ENCODE measurements at places on chromosomes 4 and X.

- peak; percentile 29 for DNase-seq
Observed at GRCh38 chrX:65451663-65452062, 82.9 kb downstream of the LAS1L start.

- DNase-seq, result no peak
Observed at GRCh38 chrX:131271274-131271673, 17.8 kb downstream of the IGSF1 start.

- peak; percentile 73 for DNase-seq
Observed at GRCh38 chrX:38800981-38801845, at the start of gene MID1IP1. MID1IP1 (plus strand) TSS chrX:38801459; CDS start chrX:38804947, 3,488 bp downstream.

GRCh38 chrX:154396973-154397887 lies 947 bp upstream of the RPL10 start:
- DNase-seq, result peak; percentile 69

DNA sequence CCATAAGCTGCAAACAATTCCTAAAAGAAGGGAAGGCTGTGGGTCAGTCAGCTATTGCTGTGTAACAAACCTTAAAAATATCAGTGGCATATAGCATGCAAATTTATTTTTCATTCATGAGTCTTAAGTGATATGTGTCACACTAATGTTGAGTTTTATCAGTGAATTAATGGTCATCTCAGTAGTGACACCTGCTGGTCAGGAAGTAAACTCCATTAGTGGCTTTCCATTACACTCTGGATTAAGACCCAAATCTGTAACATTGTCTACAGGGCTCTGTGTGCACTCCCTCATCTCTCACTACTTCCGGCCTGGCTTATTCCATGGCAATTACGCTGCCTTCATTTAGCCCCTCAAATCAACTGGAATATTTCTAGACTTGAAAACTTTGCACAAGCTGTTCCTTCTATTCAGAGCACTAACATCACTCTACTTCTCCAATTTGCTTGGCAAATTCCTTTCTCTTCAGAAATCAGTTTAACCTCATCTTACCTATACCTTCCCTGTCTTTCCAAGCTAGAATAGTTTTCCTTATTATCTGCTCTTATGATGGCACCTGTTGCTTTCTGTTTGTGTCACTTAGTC lies 217.3 kb upstream of the TAPT1 start:
- peak; percentile 27 for DNase-seq

DNA sequence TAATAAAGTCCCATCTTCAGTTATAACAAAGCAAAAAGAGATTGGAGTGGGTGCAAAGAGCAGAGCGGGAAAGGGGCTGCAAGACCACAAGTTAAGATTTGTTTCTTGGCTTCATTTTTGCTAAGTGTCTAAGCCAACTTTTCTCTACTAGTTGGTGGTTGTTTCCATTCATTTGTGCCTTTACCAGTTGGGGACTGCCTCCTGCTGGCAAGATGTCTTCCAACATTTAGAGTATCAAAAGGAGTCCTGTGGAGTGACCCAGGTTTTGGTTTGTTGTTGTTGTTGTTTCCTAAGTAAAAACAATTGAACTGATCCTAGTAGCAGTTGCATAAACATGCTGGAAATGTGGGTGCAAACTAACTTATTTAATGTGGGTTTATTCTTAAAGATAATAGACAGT lies 121.1 kb downstream of the SPATA18 start:
- DNase-seq, result no peak

DNA sequence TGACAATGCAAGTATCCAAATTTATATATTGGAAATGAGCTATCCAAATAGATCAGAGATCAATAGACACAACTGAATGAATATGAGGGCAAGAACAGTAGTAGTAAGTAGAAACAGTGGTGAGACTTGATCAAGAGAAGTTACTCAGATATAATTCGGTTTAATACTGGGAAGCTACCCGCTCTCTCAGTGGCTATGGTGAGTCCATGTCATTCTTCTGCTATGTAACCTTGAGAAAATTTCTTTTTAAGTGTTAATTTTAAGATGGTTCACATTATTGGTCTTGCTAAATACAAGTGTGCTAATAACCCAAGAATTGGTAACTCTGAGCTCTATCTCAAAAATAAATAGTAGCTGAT lies 53.6 kb downstream of the LEF1 start:
- DNase-seq, result no peak

DNA sequence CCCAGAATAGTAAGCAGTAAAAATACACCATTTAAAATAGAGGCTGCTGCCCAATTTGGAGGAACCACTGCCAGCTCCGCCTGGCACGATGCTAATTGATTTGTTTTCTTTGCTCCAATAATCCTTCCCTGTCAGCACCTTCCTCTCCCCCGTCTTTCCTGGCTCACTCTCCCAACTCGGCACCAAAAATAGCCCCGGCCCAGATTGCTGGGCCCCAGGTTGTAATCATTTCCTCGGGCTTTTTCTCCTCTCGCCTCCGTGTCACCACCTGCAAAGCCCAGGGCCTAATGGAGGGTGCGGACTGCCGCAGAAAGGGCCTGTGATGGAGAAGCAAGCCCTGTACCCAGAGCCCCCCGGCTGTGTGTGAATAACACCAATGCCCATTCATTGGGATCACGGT lies 197.6 kb upstream of the PSAPL1 start:
- DNase-seq, result no peak
